ENCODE measurements at places on chromosomes 5 and 9. TPM values are rescaled to one million over a fixed set of nuclear protein-coding genes. Genes with fewer than 3 reads are reported as not detected.

SLC36A3 gene
- total RNA-seq = not detected

BAAT gene
- not detected for total RNA-seq

PRUNE2 gene
- 122 TPM for total RNA-seq

SPINK1 gene
- not detected for total RNA-seq

PPP1R26 gene
- 2.8 TPM for total RNA-seq

SAXO1 gene
- total RNA-seq = 0.18 TPM

BARX1 gene
- total RNA-seq = 0.09 TPM

Data from fibroblast of the aortic adventitia (primary cell).